ENCODE measurements at places on chromosomes 11 and 22.
A peak's percentile ranks its signal among the peaks of the same experiment; 100 is the strongest.

- H3K4me3 ChIP-seq, result no peak overlapping the region
- H3K36me3 ChIP-seq, result no peaks in the 10 kb centered on the region
- H3K27me3 ChIP-seq, result no peaks in the 10 kb centered on the region
- DNase-seq, result no peak
Observed at GRCh38 chr22:33111491-33111890, 53.3 kb upstream of the SYN3 start.

DNA sequence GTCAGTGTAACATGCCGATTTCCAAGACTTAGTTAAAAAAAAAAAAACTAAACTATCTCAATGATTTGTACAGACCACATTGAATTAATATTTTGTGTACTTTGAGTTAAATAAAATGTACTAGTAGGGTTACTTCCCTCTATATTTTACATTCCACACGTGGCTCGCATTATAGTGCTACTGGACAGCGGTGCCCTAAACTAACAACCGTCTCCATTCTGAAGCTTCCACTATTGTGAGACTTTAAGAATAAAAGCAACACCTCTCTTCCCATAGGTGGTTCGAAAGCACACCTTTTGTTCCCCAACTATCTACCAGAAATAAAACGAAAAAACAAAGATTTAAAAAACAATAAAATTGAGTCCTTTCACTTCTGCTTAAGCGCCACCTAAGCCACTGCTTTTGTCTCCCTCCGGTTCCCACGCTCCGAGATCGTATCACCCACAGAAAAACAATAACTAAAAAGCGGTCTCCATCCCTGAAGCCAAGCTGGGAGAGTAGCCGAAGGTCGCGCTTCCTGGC is 380 bp upstream of the TTC17 start:
- H3K36me3 ChIP-seq, result peaks cover 14% of the 10 kb centered on the region
- DNase-seq, result no peak
- peaks cover 42% of the 10 kb centered on the region for H3K4me1 ChIP-seq
- no peaks in the 10 kb centered on the region for H3K27me3 ChIP-seq
- peak overlapping the region; percentile 97 for H3K4me3 ChIP-seq

DNA sequence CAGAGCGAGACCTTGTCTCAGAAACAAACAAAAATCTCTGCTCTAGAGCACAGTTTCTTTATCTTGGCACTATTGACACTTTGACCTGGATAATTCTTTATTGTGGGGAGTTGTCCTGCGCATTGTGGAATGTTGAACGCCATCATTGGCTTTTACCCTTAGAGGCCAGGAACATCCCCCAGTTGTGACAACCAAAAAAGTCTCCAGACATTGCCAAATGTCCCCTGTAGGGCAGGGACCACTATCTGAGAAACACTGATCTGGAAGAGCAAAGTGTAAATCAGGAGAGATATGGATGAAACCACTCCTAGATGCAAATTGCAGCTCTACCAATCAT is 4.8 kb upstream of the NF2 start:
- no peak overlapping the region for H3K27ac ChIP-seq
- H3K4me3 ChIP-seq, result no peak overlapping the region
- no peaks in the 10 kb centered on the region for H3K27me3 ChIP-seq
- no peak for DNase-seq

DNA sequence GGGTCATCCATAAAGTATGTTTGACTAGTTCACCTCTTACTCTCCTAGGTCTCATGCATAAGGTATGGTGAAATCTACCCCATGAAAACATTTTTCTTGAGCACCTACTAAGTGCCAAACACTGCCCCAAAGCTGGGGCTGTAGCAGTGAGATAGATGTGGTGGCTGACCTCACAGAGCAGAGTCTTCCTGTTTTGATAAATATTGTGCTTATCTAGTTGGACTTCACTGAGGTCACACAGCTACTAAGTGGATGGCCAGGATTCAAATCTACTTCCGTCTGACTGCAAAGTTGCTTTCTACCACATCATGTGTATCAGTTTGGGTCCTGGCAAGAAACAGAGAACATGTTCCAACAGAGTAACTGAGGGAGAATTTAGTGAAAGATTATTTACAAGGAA is 6.4 kb upstream of the HTATIP2 start:
- H3K4me1 ChIP-seq, result peaks cover 11% of the 10 kb centered on the region
- H3K27me3 ChIP-seq, result peaks cover 8% of the 10 kb centered on the region
- no peaks in the 10 kb centered on the region for H3K36me3 ChIP-seq
- H3K4me3 ChIP-seq, result no peak overlapping the region
- DNase-seq, result no peak

GRCh38 chr22:19397734-19398104 is 33.8 kb downstream of the HIRA start:
- H3K27ac ChIP-seq, result no peak overlapping the region
- DNase-seq, result no peak
- H3K4me3 ChIP-seq, result no peak overlapping the region
- H3K36me3 ChIP-seq, result peaks cover 26% of the 10 kb centered on the region

- H3K4me1 ChIP-seq, result no peaks in the 10 kb centered on the region
- H3K4me3 ChIP-seq, result no peak overlapping the region
- no peak overlapping the region for H3K27ac ChIP-seq
- H3K27me3 ChIP-seq, result peaks cover 28% of the 10 kb centered on the region
- no peak for DNase-seq
- H3K36me3 ChIP-seq, result no peaks in the 10 kb centered on the region
Observed at GRCh38 chr11:93652161-93652597, 9.3 kb upstream of the CEP295 start.

- H3K4me3 ChIP-seq, result no peak overlapping the region
- no peaks in the 10 kb centered on the region for H3K36me3 ChIP-seq
- H3K27ac ChIP-seq, result no peak overlapping the region
- peaks cover 32% of the 10 kb centered on the region for H3K27me3 ChIP-seq
Observed at GRCh38 chr11:125418396-125418795, 77.7 kb downstream of the FEZ1 start.

GRCh38 chr22:40258017-40258416 is 80.3 kb downstream of the TNRC6B start:
- peaks cover 24% of the 10 kb centered on the region for H3K36me3 ChIP-seq
- no peak for DNase-seq
- H3K27ac ChIP-seq, result peak overlapping the region; percentile 48

DNA sequence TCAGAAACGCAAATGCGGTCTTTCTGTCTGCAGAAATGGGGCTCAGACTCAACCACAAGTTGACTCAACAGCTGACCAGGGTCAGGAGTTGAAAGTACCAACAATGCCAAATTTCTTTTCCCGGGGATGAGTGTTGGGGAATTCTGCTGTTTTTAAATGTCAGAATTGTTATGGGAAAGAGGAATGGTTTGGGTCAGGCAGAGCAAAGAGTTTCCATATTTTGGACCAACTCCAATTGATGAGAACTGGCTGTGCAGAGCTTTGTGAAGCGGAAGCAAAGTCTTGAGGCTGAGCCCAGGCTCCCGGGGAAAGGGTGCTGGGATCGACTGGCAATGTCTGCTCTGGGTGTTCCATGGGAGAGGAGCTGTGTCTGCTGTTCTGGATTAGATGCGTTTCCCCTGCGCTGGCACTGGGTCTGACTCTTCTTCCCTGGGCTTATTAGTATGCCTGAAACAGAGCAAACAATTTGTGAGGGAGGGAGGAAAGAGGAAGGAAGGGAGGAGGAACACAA is 36.2 kb downstream of the TXN2 start:
- H3K4me1 ChIP-seq, result peaks cover 13% of the 10 kb centered on the region
- no peak overlapping the region for H3K4me3 ChIP-seq
- no peaks in the 10 kb centered on the region for H3K36me3 ChIP-seq
- H3K27ac ChIP-seq, result no peak overlapping the region
- H3K27me3 ChIP-seq, result no peaks in the 10 kb centered on the region

DNA sequence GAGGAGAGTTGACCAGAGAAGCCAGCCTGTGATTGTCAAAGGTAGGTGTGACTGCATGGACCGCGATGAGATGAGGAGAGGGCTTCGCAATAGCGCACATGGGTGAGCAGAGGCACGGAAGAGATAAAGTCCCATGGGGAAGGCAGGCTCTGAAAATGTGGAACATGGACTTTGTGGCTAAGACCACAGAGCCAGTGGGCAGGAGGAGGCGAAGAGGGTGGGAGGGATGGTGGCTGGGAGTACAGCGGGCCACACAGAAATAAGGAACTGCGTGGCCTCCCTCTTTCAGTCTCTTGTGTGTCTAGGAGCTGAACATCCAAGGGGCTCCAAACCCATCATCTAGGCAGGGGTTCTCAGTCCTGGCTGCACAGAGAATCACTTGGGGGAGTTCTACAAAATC is 98.6 kb downstream of the TENM4 start:
- no peak overlapping the region for H3K27ac ChIP-seq
- H3K4me1 ChIP-seq, result no peaks in the 10 kb centered on the region
- no peak overlapping the region for H3K4me3 ChIP-seq

DNA sequence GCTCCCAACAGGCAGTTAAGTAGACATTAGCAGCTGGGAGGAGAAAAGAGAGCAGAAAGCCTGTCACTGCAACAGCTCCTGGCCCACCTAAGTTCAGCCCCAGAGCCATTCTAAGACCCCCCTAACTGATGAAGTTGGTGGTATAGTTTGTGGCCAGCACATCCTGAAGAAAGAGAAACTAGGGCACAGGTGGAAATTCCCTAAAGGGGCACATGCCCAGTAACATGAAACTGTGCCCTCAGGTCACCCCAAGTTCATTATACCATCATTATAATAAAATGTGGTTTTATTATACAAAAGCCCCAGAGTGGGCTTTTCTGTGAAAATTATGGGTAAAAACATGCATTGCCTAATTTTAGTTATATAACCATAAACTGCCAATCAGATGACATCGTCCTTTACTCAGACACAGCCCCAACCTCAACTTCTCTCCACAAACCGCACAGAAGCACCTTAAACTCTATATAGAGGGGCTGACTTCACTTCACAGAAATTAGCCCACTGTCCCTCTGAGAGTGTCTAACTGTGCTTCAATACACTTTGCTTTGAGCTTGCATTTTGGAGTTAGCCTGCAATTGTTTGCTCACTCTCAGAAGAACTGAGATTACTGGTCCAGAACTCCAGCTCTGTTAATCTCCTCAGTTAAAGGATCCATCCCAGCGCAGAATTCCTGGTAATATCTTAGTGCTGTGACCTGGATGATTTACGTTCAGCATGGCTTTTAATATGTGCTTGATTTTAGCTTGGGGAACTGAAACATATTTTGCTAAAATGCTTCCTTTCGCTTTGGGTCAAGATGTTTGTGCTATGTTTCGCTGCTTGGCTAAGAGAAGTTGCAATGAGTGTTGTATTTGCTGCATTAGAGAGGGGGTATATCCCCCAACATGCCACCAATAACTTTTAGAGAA is 1.8 kb upstream of the APOL3 start:
- H3K4me3 ChIP-seq, result peak overlapping the region; percentile 97
- DNase-seq, result peak; percentile 62
- peak overlapping the region; percentile 99 for H3K27ac ChIP-seq
- no peaks in the 10 kb centered on the region for H3K27me3 ChIP-seq
- peaks cover 84% of the 10 kb centered on the region for H3K4me1 ChIP-seq

DNA sequence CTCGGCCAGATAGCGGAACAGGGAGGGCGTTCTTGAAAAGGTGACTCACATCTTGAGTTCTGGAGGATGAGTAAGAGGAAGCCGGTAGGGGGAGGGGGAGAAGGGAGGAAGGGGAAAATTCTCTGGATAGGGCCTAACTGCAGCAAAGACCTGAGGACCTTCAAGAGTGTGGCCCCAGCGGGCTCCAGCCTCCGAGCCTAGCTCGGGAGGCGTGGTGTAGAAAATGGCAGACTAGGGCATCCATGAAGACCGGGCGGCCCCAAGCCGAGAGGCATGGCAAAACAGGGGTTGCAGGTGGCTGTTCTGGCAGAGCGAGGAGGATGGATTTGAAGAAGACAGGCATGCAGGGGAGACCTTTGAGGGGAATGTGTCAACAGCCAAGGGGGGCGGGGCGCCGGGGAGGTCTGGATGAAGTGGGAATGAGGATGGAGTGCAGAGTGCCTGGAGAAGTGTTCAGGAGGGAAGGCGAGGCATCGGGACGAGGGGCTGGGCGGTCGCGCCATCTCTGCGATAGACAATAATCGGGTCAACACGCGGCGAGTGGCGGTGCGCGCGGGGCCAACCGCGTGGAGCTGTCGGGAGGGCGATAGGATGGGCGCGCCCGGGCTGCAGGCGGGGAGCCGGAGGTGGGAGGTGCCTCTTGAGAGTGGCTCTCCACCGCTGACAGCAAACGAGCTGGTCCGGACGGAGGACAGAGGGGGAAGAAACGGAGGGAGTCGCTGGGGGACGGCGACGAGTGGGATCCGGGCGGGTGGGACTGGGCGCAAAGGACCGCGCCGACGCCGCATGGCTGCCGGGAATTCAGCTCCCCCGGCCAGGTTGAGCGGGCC is 40.0 kb upstream of the CREB3L1 start:
- peak; percentile 16 for DNase-seq
- H3K27ac ChIP-seq, result peak overlapping the region; percentile 81
- H3K27me3 ChIP-seq, result peaks cover 44% of the 10 kb centered on the region
- peaks cover 6% of the 10 kb centered on the region for H3K36me3 ChIP-seq

DNA sequence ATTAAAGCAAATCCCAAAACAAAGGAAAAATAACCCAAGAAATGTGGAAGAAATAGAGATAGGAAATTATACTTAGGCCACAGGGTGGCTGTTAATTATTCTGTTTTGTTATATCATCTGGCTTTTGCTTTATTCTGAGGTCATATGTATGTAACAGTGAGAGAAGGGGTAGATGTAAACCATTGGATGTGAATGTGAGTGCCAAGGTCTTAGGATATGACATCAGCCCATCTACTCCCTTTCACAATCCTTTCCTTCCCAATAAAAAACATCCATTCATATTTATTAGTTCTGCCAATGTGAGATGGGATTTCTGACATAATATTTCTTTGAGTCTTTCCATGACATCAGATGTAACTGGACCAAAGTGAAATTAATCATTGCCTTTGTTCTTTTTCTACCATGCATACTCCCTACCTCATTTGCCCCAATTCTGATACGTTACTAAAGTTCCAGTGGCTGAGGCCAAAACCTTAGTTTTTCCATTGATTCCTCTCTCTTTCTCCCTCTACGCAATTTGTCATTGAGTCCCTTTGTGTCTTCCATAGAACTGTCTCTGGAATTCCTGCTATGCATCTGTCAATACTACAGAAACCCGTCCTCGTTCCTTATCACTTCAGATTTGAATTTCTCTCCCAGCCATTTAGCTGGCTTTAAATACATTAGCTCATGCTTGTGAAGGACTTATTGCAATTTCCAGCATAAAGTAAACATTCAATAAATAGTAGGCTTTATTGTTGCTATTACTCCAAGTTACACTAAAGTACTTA is 170.3 kb downstream of the ARHGAP42 start:
- no peaks in the 10 kb centered on the region for H3K27me3 ChIP-seq
- H3K4me1 ChIP-seq, result no peaks in the 10 kb centered on the region
- H3K27ac ChIP-seq, result no peak overlapping the region
- no peak for DNase-seq
- no peak overlapping the region for H3K4me3 ChIP-seq
